ENCODE measurements at places on chromosomes 5 and 9. TPM values are rescaled to one million over a fixed set of nuclear protein-coding genes. Genes with fewer than 3 reads are reported as not detected.

DNA sequence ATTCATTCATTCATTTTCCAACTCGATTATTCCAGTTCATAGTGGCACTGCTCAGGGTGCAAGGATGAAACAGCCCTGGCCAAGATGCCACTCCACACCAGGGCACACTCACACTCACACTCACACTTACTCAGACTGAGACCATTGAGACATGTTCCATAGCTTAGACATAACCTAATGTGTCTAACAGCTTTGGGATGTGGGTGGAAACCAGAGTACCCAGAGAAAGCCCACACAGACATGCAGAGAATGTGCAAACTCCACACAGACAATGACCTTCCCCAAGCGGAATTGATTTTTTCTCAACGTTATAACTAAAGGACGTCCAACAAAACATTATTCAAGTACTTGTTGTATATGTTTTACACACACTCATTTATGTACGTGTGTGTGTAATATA lies 1363.5 kb downstream of the EFNA5 start:
- no peak for DNase-seq

DNA sequence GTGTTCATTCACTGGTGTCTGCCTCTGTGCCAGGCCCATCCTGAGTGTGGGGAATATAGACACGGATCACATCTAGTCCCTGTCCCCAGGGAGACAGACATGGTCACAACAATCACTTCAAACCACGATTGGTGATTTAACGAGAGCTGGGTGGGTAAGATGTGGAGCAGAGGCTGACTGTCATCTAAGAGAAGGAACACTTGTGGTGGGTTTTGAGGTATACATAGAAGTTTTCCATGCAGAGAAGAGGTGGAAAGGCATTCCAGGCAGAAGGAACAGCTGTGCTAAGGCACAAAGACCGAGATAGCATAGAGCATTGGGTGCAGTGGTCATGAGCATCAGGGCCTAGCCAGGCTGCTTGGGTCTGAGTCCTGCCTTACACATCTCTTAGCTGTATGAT lies 22.7 kb upstream of the WDR38 start:
- DNase-seq: no peak

GRCh38 chr5:59584858-59585846 lies 308.4 kb downstream of the PDE4D start:
- no peak for DNase-seq

DNA sequence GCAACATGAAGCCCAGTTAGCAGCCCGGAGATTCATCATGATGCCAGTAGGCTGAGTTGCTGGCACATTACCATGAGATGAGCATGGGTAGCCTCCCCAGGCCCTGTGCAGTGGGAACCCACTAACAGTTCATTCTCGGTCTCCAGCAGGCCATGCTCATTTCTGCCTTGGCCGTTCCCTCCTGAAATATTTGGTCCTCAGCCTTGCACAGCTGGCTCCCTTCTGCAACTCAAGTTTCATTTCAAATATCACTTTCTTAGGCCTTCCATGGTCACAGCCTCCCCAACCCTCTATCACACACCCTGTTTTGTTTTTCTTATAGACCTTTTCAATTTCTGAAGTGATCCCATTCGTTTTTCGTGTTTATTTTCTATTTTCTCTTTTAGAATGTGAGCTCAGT lies 125.4 kb upstream of the VLDLR start:
- DNase-seq: no peak

- DNase-seq: no peak
Measured at GRCh38 chr5:77920359-77921058, 144.4 kb upstream of the TBCA start.

Gene PPIC
- 36.0 TPM for polyA plus RNA-seq

GRCh38 chr9:110389148-110389750 lies 51.6 kb upstream of the TXNDC8 start:
- peak; percentile 7 for DNase-seq

Gene NUTM2F
- not detected for polyA plus RNA-seq

- DNase-seq: no peak
Measured at GRCh38 chr5:1563617-1564181, 39.9 kb upstream of the LPCAT1 start.

DNA sequence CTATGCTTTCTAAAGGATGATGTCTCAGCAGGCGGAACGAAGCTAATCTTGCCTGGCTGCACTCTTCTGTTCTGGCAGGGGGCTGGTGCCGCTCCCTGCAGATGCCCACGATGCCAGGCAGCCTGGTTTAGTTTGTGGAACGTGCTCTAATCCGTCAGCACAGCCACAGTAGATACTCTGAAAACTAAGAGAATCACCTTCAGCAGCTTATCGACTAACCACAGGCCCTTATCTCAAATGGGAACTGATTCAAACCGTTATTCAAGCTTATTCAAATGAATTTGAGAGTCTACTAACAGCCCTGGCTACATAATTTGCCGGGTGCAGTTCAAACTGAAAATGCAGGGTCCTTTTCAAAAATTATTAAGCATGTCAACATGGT lies 246.6 kb upstream of the ANKRD55 start:
- DNase-seq: no peak

- DNase-seq: no peak
Measured at GRCh38 chr5:124923131-124923530, 176.7 kb upstream of the ZNF608 start.

Gene TRPM3
- 16.3 TPM for polyA plus RNA-seq

- DNase-seq: no peak
Measured at GRCh38 chr5:6598351-6598900, 34.4 kb downstream of the NSUN2 start.

Gene ORM2
- polyA plus RNA-seq: not detected

DNA sequence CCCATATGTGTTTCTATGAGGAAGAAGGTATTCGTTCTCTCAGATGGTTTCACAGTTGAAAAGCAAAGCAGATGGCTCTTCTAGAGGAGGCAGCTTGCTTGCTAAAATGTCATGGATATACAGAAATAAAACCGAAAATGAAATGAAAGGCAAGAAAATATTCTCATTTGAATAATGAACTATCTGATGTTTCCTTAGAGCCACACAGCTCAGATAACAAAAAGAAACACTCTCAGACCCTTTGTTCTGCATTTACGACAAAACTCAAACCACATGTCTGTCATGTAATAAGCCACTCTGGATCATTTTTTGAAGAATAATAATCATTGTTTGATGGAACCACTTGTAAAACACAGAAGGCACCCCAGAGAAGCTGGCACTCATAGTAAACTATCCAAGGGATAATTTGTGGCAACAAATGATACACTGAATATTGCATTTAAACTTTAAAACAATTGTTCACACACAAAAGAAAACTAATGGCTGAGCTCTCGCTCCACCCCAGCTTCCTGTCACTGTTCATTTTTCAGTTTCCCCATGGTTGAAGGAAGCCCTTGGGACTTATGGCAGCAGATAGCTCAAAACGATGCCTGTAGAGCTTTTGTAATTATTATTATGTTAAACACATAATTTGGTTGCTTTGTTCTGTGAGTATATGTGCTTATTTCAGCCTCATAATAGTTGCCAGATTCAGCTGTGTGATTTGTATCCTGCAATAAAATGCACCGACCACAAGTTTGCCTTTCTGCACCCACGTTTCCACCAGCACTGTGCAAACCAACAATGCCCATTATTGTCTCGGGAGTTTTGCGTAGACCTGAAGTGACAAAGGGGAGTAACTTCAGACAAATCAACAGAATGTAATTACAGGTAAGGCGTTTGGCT lies 256.0 kb downstream of the TMEM167A start:
- no peak for DNase-seq

DNA sequence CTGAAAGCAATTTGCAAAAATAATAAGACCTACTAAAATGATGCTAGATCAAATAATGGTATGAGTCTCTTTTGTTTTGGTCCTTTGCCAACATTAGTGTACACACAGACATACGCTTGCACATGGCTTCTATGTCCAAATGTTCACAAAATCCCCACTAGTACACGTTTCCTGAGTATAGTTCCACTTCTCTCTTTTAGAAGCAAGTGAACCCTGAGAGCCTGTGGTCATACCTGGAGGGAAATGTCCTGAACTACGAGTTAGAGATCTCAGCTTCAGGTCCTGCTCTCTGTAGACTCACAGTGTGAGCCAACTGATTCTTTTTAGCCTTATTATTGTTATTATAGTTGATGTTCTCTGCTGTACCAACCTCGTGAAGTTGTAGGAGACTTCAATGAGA lies 47.3 kb upstream of the ACTBL2 start:
- DNase-seq: no peak

GRCh38 chr5:177443144-177443983 lies 3.2 kb upstream of the PRR7 start:
- DNase-seq: no peak

- DNase-seq: no peak
Measured at GRCh38 chr9:34218446-34218845, 39.6 kb downstream of the UBAP1 start.

DNA sequence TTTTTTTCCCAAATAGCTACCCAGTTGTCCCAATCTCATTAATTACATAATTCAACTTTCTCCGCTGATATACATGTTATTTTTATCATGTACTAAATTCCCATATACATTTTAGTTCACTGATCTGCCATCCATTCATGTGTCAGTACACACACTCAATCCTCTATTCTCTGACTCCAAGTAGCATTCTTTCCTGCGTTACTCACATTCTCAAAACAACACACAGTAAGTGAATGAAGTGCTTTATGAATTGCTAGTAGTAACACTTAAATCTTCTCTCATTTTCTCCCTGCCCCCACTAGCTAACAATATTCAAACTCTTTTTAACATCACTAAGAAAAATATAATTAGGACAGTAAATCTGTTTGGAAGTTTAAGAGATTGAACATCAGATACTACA lies 8.9 kb downstream of the ZNF366 start:
- DNase-seq: no peak

DNA sequence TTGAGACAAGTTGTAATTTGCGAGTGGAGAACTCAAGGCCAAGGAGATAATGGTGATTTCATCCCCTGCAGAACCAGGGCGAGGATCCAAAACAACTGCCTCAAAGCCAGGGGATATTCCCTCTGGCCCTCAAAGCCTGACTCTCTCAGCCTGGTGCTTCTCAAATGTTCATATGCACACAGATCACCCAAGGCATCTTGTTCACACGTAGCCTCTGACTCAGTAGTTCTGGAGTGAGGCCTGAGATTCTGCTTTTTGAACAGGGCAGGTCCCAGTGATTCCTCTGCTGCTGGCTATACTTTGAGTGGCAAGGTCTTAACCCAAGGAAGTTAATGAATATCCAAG lies 30.2 kb upstream of the WWC1 start:
- DNase-seq: no peak

Gene SUSD3
- 12.0 TPM for polyA plus RNA-seq

GRCh38 chr5:10289353-10289752 lies 18.3 kb downstream of the CMBL start:
- no peak for DNase-seq

DNA sequence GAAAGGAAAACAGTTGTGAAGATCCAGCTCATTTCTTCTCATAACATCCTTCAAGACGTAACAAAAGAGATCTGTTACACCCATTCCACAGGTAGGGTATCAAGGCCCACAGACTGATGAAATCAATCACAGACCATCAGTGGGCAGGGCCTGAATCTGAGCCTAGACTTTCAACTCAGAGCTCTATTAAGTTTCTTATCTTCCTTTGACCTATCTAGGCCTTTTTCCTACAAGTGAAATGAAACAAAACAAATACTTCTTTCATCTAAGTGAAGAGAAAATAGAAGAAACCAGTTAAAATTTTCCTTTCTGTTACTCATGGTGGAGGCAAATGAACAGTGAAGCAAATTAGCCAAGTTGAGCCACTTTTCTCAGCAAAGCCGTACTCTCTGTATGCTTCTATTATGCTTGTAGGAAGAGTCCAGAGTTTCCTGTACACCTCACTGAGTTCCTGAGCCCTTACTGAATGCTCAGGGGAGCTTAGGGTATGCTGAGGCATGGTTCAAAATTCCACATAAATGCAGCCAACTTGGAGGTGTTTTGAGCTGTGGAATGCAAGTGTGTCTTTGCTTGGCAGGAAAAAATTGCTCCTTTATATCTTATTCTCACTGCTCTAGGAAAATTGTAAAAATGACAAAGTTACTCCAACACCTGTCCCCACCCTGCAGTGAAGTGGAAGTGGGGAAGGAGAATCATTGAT lies 91.9 kb downstream of the FEM1C start:
- no peak for DNase-seq

Gene IFNA6
- polyA plus RNA-seq: not detected

Gene INSYN2B
- polyA plus RNA-seq: 2.1 TPM

- no peak for DNase-seq
Measured at GRCh38 chr9:109886617-109887016, 106.6 kb downstream of the PALM2AKAP2 start.

DNA sequence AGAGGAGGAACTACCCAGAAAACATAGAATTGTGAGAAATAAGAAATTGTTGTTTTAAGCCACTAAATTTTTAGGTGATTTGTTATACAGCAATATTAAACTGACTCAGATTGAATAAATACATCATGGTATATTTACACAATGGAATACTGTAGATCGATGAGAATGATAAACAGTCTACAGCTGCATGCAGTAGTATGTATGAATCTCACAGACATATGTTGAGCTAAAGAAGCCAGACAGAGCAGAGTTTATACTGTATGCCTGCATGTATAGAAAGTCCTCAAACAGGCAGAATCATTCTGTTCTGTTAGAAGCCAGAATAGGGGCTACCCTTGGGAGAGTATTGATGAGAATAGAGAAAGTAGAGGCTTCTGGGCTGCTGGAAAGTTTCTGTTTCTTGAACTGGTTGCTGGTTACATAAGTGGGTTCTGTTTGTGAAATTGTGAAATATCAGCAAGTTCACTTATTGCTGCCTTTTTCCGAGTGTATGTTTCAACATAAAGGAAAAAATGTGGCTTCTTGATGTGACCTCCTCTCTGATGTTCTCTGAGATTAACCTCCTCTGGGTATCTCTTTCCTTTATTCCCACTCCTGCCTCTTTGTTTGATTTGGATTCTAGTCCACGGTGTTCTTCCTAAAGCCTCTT lies 9.6 kb downstream of the KIAA1958 start:
- no peak for DNase-seq
